RPMI8226 (cell line): ENCODE measurements at places on chromosomes 1 and 21.

GRCh38 chr1:221723848-221724236, 18.0 kb downstream of the DUSP10 start:
- no peak for DNase-seq

DNA sequence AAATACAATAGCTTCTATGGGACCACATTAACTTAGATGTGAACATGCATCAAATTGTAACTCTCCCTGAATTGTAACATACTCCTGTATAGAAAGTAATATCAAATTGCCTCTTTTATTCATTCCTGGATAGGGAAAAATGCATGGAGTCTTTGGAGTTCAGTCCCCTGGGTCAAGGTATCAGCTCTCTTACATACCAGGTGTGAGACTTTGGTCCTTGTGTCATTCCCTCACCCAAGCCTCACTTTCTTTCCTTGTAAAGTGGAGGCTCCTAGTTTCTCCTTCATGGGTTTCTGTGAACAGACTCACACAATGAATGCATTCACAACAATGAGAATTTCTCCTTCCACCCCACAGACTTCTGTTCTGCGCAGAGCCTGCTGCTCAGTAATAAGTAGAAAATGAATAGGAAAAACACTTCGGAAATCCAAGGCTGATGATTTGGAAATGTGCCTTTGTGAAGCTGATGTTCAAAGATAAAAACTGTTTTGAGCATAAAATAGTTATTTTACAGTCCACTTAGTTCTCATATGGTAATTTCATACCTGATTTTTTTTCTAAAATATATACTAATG, 185.3 kb downstream of the AK5 start:
- DNase-seq, result no peak

- no peak for DNase-seq
Measured at GRCh38 chr1:215282557-215282956, 200.0 kb downstream of the KCNK2 start.

DNA sequence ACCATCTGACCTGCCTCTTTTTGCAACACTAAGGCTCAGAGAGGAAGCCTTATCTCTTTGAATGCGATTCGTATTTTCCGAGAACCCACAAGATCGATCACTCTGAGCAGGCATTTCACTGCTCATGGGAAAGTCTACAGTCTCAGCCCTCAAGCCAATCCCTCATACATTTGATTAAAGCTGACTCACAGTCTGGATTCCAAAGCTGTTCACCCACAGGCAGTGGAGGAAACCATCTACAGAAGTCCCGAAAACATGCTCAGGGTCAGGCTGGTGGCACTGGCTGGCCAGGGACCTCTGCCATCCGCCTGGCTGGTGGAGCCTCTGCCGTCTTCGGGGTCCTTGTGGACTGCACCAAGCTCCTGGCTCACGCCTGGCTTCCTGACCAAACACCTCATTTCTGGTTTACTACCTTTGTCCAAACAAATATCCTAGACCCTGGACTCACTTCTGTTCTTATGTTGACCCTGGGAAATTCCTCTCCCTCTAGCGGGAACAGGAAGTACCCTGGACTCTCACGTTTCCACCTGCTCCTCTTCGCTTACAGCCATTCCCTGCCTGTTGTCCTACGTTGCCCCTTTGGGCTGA, 650.0 kb downstream of the SMYD3 start:
- no peak for DNase-seq

GRCh38 chr1:41919131-41919530, 409 bp upstream of the HIVEP3 start:
- DNase-seq, result no peak

- DNase-seq, result no peak
Measured at GRCh38 chr21:42769183-42769819, 110.0 kb downstream of the WDR4 start.

DNA sequence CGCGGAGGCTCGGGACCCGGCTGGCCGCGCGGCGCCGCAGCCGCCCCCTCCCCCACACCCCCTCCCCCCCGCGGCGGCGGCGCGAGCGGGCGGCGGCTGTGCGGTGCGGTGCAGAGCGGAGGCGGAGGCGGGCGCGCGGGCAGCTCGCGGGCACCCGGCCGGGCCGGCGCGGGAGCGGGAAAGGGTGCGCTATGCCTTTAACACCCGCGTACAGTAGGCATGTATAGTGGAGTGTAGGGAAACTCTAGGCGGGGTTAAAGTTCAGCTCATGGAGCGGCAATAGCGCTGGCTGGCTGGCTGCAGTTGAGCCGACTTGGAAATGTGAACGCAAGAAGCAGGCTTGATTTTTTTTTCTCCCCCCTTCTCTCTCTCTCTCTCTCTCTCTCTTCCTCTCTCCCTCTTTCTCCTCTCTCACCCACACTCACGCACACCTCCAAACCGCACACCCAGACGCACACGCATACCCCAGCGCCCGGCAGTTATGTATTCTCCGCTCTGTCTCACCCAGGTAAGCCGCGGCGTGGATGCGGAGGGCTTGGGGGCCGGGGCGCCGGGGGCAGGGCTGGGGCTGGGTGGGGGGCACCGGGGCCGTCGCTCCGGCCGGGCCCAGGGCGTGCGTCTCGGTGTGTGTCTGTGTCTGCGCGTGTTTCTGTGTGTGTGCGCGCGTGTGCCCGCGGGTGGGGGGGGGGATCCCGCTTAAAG, at the start of gene NFIA:
Gene NFIA (plus strand): TSS at position 251 of the 702 bp plus-strand sequence.
- DNase-seq, result peak; percentile 77

DNA sequence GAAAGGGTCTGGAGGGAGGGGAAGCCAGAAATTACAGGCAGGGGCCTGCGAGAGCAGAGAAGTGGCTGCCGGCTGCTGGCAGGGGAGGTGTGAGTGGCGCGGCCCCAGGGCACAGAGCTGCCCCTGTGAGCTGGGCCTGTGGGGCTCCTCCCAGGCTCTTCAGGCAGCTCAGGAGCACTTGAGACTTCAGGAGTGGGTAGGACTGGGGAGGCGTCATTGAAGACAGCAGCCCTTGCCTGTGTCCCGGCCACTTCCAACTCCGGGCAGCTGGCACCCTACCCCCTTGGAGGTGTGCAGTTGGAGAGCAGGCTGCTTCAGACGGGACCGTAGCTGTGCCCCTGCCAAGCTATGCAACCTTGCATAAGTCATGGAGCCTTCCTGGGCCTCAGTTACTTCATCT, 87.5 kb upstream of the ACTL8 start:
- no peak for DNase-seq

- DNase-seq, result no peak
Measured at GRCh38 chr1:160827418-160827817, 31.4 kb downstream of the LY9 start.

GRCh38 chr1:109885589-109885988, 25.1 kb upstream of the CSF1 start:
- no peak for DNase-seq

- no peak for DNase-seq
Measured at GRCh38 chr1:202565890-202566602, 144.2 kb downstream of the SYT2 start.

DNA sequence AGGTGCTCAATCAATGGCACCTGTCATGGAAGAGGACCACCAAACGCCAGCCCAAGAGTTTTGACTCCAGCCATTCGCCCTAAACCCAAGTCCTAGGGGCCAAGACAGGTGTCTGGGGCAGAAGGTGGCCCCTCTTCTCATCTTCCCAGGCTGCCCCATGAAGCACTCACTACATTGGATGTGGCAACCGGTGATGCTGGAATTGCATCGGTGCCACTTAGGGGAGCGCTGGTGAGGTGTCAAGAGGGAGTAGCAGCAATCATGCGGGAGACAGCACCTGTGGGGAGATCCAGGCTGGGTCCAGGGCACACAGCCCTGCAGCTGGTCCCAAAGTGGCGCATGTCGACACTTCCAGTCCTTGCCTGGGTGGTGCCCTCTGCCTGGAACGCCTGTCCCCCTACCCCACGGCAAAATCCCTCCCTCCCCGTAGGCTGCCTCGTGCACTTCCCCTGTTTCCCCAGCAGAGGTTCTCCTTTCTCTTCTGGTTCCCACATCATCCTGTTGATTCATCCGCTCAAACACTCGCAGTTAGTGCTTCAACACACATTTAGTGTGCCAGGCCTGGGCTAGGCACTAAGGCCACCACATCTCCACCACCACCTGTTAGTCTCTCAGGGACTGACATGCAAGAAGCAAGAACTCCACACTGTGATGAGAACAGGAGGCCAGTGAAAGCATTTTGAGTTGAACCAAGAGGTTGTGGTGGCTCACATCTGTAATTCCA, 18.5 kb downstream of the PLA2G2D start:
- DNase-seq, result peak; percentile 71

- DNase-seq, result no peak
Measured at GRCh38 chr21:40827509-40827908, 19.4 kb downstream of the DSCAM start.

GRCh38 chr1:47621977-47622376, 184.1 kb downstream of the FOXD2 start:
- no peak for DNase-seq

DNA sequence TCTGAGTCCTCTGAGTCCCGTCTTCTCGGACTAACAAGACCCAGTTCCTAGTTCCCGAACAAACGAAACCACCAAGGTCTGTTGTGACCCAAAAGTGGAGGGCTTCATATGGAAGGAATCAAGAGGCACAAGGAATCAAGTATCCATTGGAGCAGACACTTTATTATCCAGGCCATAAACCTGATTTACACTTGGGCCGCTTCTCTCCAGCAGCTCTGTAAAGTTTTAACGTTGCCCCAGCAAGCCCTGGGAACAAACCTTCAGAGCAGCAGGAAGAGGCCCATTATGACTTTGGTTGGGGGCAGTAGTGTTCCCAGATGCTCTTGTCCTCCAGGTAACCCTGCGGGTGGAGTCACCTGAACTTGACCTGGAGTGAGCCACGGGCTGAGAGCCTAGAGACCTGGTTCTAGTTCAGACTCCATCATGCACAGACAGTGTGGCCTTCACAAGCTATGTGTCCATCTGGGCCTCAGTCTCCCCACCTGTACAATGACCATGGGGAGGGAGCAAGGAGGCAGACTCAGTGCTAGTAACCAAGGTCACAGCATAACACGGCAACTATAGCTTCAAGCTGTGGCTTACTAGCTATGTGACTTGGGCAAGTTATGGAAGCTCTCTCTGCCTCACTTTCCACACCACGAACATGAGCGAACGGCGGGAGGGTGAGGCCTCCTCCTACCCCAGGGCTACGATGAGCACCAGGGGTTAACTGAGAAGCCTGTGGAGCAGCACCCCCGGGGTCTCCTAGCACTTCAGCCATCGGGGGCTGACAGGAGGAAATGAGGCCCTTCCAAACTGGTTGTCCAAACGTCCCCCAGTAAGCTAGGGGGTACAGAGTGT, 95.7 kb downstream of the GLIS1 start:
- DNase-seq, result no peak

GRCh38 chr21:44366586-44367211, 13.3 kb downstream of the TRPM2 start:
- no peak for DNase-seq

GRCh38 chr1:29746076-29746665, 509.8 kb downstream of the PTPRU start:
- no peak for DNase-seq

DNA sequence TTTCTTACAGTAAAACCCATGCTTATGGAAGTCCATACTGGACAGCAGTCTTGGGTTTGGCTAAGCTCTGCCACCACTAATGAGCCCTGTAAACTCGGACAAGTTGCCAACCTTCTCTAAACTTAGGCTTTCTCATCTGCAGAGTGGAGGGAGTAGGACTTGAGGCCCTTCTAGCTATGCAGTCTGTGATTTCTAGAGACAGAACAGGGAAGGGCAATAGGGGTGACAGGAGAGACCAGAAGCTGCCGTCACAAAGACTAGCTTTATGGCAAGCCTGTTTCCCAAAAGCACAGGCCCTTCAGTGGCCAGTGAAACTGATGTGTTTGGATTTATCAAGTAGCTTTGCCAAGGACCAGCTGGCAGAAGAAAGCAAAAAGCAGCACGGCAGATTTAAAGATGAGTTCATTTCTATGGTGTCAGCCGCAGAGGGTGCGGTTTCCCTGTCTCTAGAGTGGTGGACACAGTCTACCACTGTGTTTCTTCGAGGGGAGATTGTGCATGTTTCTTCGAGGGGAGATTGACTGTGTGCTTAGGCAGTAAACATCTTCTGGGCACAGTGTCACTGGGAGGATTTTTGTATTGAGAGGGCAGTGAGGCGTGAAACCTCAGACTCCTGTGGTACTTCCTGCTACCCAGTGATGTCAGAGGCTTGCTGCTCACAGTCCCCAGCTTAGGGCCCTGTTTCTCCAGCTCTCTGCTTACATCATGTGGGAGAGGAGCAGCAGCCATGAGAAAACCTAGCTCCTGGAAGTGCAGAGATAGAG, 119.0 kb downstream of the ROR1 start:
- no peak for DNase-seq

DNA sequence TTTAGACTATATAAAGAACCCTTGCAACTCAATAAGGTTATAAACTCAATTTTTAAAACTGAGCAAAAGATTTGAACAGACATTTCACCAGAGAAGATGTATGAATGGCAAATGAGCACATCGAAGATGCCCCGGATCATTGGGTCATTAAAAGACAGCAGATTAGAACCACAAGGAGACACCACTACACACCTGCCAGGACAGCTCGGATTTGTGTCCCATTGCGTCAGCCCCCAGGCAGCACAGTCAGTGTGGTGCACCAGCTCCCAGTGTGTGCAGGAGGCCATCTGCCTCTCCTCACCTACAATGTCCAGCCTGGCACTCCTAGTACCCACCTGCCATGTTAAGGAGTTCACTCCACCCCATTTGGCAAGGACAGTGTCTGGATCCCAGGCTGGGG, 61.1 kb upstream of the LRP8 start:
- no peak for DNase-seq

DNA sequence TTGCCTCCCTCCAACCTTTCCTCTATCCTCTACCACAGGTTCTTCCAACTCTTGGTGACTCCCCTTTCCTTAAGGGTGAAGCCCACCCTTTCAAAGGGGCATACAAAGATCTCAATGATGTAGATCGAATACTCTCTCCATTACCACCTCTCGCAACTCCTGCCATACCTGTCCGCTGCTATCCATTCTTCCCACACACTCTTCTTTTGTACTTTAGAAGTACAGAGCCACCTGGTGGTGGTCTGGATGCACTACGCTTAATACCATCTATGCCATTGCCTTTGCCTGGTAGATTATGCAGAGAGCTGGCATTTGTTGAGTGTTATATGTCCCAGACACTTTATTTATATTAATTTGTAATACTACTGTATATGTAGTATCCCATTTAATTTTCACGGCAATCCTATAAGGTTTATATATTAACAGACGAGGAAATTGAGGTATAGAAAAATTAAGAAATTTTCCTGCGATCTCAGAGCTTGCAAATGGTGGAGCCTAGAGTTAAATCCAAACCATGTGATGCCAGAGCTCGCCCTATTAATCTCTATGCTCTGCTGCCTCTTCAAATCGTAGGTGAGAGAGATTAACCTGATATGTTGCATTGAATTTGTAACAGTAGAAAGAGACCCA, 22.9 kb downstream of the TSHB start:
- DNase-seq, result peak; percentile 56

DNA sequence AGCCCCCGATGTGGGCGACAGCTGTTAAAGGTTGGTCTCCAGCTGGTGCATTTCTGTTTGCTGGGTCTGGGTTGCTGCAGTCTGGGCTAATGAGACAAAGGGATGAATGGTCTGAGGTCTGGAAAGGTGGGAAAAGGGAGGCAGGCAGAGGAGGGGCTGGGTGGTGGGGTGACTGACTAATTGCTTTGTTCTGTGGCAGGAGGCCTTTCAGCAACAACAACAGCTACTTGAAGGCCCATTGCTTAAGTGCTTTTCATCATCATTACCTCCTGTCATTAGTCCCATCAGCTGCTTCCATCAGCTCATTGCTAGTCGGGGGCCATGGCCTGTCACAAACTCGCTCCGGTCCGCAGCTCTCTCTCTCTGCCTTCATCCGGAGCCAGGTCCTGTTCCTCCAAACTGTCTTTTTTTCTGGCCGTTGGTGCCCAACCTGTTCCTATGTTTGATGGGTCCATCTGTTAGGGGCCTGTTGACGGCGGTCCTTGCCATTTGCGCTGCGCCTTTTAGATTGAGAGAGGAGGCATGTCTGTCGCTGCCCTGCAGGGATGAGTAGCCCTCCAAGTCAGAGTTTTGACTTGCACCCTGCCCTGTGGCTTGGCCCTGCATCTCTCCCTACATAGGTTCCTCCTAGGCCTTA, 105.6 kb upstream of the PLXNA2 start:
- DNase-seq, result no peak
